ENCODE measurements at places on chromosomes 6 and 20.

- no peak for DNase-seq
Measured at GRCh38 chr20:23132293-23132929, 46.3 kb upstream of the CD93 start.

DNA sequence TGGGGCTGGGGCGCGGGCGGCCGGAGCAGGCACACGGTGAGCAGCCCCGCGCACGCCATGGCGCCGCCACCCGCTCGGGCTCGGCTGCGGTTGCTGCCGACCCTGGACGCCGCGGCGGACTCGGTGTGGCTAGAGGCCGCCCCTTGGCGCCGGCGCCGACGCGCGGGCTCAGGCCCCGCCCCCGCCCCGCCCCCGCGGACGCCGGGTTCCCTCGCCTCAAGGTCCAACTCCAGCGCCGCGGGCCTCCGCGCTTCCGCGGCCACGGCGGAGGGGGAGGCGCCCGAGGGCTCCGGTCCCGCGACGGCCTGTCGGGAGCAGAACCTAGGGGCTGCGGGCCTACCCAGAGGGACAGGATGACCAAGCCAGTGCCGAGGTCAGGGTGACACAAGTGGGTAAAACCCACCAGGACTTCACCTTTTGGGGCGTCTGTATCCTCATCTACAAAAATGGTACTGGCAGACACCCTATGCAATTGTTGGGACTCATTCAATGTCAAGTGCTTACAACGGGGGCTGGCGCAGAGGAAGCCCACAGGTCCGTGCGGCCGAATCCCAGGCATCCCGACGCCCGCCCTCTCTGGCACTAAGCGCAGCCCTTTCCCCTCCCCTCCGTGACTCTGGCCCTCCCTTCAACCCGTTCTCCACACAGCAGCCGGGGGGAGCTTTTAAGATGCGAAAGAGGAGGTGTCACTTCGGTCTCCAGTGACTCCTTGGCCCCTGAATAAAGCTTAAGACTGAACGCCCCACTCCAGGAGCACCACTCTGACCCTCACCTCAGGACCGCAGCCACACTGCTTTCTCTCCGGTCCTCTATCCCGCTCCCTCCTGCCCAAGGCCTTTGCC lies at the start of gene NECAB3:
TSS of gene NECAB3 (minus strand) at position 135 of the 842 bp plus-strand sequence. CDS start at position 59, 76 bp downstream.
- DNase-seq = peak; percentile 49

GRCh38 chr6:41523915-41524633 lies 22.1 kb upstream of the FOXP4 start:
- DNase-seq = no peak

GRCh38 chr20:35627121-35627520 lies 11.5 kb downstream of the SPAG4 start:
- DNase-seq = no peak

GRCh38 chr6:143223895-143224294 lies 163.2 kb downstream of the AIG1 start:
- no peak for DNase-seq

DNA sequence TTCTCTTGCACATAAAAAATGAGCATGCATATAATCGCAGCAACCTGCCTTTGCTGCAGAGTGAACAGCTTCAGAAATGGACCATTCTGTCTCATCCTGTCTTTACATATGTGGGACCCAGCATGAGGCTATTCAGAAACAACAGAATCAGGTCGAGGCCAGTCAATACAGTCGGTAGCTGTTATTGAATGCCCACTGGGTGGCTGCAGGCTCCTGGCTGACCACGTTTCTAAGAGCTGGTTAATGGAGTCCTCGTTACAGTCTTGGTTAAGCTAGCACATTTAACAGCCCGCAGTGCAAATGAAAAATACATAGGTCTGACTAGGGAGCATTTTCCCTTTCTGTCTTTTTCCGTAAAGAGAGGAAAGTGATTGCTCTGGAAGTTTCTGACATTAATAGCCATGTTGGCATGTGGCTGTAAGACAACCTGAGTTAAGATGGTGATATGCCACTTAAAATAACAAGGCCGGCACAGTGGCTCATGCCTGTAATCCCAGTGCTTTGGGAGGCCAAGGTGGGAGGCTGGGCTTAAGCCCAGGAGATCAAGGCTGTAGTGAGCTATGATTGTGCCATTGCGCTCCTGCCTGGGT lies 75.0 kb downstream of the SHLD1 start:
- DNase-seq = no peak

DNA sequence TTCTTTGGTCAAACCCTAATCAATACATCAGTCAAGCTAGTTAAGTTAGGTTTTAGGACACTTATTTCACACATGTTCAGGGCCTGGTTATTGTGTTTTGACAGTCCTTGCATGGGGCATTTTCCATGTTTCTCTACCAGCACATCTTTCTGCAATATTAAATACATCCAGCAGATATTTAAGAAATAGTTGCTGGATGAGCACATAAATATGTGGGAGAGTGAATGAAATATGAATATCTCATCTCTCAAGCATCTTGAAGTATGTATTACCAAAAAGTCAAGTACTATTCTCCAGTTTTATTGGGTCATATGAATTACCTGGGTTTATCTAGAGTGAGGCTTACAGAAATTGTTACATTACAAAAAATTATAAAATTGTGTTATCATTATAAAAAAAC lies 621.9 kb upstream of the GJE1 start:
- DNase-seq = no peak

GRCh38 chr20:3875378-3875974 lies 13.7 kb upstream of the PANK2 start:
- no peak for DNase-seq

DNA sequence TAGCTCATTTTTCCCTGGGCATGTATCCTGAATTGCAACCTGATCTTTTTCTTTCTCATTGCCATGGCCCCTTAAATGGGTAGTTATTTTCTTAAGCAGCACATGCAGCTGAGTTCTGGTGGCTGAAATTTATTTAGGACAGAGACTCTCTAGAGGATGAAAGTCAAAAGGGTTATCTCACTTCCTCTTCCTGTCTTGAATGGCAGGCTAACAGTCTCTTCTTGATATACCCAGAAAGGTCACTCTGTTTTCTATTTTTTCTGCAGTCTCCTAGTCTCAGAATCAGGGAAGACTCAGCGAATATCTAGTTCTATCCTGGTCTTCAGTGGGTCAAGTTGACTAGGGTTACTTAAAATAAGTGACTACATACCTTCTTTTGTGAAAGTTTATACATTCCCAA lies 243.3 kb downstream of the EPHA7 start:
- DNase-seq = no peak

- no peak for DNase-seq
Measured at GRCh38 chr20:36895036-36895435, 19.1 kb downstream of the TLDC2 start.

DNA sequence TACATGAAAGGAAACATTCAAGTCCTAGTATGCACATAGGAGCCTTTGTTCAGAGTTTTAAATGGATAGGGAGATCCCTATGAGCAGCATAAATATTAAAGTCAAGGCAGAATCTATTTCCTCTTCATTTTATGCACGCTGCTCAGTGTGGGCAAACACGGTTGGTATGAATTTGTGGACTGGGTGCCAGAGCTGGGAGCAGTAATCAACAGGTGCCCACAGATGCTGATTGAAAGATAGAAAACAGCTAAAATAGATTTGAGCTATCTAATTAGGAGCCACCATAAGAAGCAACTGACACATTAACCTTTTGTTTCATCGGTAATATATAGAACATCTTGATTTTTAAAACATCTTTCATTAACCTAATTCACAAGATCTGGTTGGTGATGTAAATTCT lies 175.5 kb downstream of the EYS start:
- no peak for DNase-seq

- DNase-seq = no peak
Measured at GRCh38 chr6:170447561-170447930, 105.6 kb downstream of the PSMB1 start.

DNA sequence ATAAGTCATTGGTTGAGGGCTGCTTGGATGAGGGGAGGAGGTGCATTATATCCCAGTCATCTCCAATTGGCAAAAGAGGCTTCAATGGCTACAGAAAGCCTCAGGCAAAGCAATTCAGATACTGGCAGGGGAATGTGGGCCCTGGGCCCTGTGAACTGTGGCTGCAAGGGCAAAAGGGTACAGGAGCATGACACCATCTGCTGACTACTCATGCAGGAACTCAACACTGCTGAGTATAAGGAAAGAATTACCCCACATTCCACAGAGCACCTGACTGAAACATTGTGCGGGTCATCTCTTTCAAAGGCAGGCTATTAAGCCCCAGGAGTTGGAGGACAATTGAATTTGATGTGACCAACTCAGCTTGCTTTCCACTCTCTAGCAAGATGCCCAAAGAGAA lies 92.1 kb upstream of the SPTLC3 start:
- DNase-seq = no peak

- DNase-seq = no peak
Measured at GRCh38 chr6:19998541-19998940, 161.4 kb downstream of the ID4 start.

DNA sequence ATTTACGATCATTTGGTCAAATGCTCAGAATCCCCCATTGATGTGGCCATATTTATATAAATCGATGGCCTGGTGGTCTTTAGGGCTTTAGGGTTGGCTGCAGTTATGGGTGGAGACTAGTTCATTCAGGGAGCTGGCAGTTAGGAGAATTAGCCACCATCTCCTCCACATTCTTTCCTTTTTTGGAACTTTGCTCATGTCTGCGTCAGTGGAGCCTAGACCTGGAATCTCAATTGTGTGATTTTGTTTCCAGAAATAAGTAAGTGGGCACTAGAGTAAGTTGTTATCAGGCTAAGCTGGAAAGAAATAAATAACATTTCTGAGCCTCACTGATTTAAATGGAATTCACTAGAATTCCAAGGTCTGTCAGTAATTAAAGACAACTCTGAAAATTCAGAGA lies 29.0 kb upstream of the ELOVL5 start:
- no peak for DNase-seq

DNA sequence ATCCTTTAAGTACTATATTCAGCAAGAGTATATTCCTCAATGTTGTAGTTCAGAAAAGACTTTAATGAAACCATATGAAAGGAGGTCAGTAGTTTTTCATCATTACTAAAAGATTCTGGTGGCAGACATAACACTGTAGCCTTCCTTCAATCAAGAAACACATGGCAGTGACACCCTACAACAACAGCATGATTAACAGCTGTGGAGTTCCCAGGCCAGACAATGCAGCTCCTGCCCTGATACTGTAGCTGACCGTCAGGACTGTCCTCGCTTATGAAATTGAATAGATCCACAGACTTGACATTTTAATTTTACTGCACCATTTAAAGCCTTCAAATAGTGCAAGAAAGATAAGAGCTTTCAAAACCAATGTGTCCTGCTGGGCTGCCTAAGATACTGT lies 43.6 kb downstream of the USP45 start:
- no peak for DNase-seq

GRCh38 chr6:165637586-165637985 lies 25.5 kb downstream of the PDE10A start:
- no peak for DNase-seq

GRCh38 chr6:38755874-38756273 lies 40.8 kb downstream of the DNAH8 start:
- no peak for DNase-seq

DNA sequence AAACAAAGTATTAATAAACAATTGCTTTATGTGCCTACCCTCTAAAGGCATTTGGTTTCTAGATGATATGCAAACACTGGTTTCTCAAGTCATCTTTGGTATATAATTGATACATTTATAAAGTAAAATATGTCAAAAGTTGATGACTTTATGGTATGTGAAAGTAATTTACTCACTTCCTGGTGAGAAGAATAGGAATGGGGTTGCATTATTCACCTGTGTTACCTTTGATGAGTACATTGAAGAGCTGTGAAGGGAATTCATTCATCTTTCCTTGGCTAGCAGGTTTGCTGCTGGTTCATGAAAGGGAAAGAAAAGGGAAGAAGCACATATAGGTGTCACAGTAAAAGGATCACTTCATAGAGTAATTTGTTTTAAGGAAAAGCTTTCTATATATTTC lies 20.4 kb downstream of the RNF217 start:
- DNase-seq = no peak
